DMS79 (cell line): ENCODE measurements at places on chromosomes 1 and 21.
A peak's percentile ranks its signal among the peaks of the same experiment; 100 is the strongest.

DNA sequence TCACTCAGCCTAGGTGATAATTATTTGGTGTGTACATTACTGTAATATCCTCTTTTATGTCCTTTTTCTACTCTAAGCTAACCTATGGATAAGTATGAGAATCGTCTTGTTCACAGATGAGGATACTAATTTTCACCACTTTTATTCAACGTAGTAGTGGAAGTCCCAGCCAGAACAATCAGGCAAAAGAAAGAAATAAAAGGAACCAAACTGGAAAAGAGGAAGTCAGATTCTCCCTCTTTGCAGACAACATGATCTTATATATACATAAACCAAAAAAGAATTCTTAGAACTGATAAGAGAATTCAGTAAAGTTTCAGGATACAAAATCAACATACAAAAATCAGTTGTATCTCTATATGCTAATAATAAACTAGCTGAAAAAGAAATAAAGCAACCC lies 12.6 kb upstream of the RGL1 start:
- no peak for DNase-seq

GRCh38 chr1:235313262-235313661 lies 14.7 kb downstream of the ARID4B start:
- no peak for DNase-seq

DNA sequence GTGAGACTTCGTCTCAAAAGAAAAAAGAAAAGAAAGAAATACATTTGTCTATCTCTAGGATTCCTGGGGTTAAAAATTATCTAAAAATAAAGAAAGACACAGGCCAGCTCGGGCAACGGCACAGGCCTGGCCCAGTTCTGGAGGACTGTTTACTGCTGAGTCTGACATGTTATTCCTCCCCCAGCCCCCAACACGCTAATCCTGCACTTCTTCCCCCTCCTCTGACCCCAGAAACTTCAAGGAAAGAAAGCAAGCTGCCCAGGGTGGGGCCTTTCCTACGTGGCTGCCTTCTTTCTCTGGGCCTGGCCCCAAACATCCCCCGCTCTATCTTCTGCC lies 40.0 kb downstream of the ACOT7 start:
- no peak for DNase-seq

DNA sequence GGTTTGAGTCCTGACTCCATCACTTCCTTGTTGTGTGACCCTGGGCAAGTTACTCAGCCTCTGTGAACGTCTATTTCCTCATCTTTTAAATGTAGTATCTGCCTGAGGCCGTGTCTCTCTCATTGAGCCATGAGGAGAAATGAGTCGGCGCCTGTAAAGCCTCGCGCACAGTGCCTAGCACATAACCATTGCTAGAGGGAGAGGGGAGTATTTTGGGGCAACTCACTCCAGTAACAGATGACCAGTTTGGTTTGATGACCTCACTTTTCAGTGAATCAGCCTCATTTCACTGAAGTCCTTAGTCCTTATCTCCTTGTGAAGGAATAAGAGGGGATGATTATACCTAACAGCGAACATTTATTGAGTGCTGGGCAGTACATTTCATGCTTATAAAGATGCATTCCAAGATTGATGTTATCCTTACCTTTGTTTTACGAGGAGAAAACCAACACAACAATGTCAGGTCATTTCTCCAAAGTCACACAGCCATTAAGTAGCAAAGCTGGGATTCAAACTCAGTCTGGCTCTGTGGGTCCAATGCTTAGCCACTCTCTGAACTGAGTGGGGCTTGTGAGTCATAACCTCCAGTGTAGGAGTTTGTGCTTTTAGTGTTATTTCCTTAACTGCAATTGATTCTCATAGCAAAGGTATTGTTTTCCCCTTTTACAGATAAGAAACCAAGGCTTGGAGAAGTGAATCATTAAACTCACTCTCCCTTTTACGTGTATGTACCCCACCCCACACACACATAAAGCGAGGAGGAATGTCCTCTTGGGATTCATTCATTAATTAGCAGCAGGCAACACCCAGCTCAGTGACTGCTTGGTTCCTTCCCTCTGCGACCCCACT lies 25.9 kb downstream of the KCNC4 start:
- no peak for DNase-seq

DNA sequence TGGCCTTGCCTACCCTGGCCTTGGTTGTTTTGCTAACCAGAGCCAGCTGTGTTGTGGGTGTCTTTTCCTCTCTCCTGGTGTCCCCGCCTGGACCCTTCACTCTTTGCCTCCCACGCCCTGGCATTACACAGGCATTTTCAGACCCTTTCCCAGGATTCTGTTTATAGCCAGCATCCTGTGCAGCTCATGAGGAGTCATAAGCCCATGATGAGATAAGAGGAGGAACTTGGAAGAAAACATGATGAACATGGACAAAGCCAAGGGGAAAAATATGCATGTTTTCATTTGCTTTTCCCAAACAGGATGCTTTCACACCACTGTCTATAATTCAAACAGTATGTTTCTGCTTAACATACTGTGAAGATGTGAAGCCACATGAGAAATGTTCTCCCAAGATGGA lies 18.7 kb upstream of the WARS2 start:
- DNase-seq, result no peak

- DNase-seq, result no peak
Measured at GRCh38 chr1:218643926-218644325, 298.8 kb downstream of the TGFB2 start.

- no peak for DNase-seq
Measured at GRCh38 chr1:59900640-59901039, 25.9 kb downstream of the CYP2J2 start.

GRCh38 chr1:36342426-36343185 lies 19.2 kb upstream of the EVA1B start:
- no peak for DNase-seq

GRCh38 chr1:175338387-175339135 lies 146.0 kb upstream of the KIAA0040 start:
- DNase-seq, result no peak

- no peak for DNase-seq
Measured at GRCh38 chr1:46041974-46042373, 90.5 kb downstream of the PIK3R3 start.

DNA sequence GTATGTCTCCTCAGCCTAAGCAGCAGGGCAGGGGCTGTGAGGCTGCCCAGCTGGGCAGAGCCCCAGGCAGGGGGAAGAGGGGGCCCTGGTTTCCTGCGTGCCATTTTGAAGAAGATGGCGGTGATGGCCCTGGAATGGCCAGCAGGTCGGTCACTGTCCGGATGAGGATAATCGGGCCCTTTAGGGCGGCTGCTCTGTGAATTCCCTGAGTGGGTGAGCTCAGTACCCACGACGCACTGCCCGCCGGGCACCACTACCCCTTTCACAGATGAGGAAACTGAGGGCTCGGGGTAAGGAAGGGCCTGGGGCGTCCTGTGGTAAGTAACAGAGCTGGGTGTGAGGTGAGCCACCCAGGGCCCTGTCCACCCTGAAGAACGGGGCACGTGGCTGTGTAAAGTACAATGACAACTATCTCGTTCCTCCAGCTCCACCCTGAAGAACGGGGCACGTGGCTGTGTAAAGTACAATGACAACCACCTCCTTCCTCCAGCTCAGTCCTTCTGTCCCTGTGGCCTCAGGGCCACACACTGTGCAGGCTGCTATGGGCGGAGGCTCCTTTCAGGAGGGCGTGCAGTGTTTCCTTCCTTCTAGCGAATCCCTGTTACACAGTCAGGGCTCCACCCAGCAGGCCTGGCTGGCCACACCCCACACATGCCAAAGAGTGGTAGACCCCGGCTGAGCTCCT lies 23.2 kb downstream of the ITGB2 start:
- DNase-seq, result no peak

DNA sequence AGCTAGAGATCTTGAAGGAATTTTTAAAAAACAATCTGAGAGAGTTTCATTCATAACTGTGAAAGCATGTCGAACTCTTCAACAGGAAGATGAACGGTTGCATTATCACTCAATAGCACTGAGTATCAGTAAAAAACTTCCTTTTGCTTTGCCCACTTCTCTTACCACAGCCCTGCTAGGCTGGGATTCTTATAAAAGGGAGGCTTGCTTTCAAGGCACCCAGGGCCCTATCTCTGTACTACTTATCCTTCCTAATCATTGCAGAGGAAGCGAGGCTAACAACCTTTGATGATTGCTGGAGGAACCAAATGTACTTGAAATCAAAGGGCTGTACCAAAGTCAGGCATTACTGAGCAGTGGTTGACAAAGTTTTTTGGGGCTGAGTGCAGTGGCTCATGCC lies 71.2 kb downstream of the SNRPE start:
- no peak for DNase-seq

DNA sequence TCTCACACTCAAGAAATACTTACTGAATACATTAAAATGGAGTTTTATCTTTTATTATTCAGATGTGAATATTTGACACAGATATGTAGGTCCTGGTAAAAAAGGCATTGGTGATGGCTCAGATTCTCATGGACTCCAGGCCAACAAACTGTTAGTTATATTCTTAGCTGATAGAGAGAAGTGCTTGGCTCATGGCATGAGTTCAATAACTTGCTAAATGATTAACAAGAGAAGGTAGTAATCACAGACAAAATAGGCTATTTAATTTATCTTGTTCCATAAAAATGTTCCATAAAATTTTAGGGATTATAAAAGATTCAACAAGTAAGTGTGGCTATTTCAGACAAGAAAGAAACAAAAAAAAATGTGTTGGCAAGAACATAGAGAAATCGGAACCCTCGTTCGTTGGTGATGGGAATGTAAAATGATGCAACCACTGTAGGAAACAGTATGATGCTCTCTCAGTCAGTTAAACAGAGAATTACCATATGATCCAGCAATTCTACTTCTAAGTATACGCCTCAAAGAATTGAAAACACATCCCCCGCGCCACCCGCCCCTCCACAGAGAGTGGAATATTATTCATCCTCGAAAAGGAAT lies 737.8 kb upstream of the ADAMTS5 start:
- DNase-seq, result no peak

DNA sequence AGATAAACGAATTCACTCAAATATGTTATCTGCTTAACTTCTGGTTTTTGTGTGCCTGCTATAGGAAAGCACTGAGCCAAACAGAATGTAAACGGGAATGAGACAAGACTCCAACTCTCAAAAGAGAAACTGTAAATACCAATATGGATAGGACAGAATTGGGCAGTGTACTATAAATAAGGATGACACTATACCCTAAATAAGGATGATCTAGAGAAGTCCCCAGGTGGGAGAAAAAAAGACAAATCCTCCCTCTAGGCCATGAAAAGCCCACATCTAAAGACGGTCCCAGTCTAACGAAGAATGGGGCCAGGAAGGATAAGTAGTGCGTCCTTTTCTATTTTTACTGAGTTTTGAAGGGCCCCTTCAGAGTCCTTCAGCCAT lies 1.5 kb upstream of the GABPB2 start:
- peak; percentile 84 for DNase-seq

DNA sequence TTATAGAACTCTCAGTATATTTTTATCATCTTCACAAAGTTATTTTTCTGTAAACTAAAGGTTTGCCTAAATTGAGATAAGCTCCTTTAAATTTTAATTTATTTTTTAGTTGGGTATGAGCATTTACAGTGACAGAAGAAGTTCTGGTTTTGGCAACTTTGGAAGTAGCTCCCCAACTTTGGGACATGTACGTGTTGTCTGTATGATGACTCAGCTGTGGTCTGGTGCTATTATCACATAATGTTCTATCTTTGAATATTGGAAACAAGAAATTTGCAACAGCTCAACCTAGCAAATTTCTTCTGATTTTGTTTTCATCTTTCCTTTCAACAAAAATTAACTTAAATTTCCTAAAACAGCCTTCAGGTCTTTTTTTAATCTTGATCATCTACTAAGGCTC lies 46.6 kb upstream of the C1orf105 start:
- DNase-seq, result no peak

DNA sequence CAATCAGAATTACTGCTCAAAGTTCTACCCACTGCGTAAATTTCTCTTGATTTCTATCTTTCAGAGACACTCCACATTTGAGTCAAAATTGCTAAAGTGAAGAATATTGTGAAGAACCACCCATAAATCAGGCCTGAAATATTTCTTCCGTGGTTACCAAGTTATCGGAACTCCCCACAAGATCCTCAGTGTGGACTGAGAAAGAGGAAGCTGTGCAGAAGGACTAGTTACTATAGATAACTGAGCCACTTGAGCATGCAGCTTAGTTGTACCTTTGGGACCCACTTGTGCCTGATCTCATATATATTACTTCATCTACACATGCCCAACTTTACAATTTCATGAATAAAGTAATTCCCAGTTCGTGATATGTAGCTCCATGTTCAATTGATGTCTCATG lies 18.4 kb downstream of the RWDD3 start:
- no peak for DNase-seq

DNA sequence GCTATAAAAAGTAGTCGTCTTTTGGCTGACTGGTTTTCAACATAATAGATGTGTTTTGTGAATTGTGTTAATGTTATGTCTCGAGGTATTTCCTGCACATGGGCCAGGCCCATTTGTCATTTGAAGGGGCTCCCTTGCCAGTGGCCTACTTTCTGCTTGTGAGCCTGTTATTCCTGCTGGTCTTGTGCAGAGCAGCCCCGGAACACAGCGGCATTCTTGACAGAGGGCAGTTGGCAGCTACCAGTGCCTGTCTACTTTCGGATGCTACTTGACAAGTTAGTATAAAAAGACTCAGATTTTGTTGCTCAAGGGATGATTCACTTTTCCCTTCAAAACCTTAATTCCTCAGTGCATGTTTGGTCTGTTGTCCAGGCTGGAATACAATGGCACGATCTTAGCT lies 28.5 kb downstream of the PGM1 start:
- DNase-seq, result no peak

- DNase-seq, result no peak
Measured at GRCh38 chr1:36580524-36580923, 97.8 kb upstream of the CSF3R start.

DNA sequence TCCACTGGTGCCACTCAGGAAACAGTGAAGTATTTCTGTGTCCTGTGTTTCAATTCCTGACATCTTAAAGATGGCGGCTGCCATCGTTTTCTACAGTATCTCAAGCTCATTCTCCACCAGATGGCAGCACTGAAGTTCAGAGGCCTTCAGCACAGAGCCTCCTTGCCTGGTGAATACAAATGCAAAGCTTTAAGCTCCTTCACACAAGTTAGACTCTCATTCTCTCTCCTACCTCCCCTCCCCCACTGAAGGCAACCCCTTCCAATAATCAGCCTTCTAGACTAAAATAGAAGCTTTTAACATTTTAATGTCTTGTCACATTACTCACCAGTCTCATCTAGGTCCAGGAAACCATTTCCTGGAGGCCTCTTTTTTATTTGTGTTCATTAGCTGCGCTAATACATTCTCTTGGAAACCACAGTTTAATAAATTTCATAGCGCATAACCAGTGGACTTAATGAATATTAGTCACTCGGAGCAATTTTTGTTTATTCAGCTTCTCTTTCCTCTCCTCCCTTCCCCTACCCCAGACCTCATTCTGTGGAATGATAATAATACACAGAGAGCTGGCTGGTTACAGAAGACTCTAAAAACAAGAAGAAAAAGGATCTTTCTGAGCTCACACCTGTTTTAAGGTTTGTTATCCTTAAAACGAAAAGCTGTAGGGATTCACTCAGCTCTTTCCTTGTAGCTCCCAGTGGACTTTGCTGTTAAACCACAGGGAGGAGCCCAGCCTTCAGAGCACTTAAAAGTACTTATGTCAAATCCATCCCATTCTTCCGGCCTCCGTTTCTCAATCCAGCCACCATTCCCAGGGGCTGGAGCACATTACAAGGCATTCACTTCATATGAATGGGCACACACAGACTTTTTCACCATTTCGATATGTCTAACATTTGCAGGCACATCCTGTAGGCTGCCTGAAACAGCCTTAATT lies 384.9 kb downstream of the HLX start:
- no peak for DNase-seq

- no peak for DNase-seq
Measured at GRCh38 chr1:36542024-36542961, 59.6 kb upstream of the CSF3R start.
